Cortex of kidney (tissue), 1 donor: ENCODE measurements at places on chromosomes 12 and 14.

GRCh38 chr14:68226523-68226922 is 406.9 kb downstream of the RAD51B start:
- DNase-seq = no peak

DNA sequence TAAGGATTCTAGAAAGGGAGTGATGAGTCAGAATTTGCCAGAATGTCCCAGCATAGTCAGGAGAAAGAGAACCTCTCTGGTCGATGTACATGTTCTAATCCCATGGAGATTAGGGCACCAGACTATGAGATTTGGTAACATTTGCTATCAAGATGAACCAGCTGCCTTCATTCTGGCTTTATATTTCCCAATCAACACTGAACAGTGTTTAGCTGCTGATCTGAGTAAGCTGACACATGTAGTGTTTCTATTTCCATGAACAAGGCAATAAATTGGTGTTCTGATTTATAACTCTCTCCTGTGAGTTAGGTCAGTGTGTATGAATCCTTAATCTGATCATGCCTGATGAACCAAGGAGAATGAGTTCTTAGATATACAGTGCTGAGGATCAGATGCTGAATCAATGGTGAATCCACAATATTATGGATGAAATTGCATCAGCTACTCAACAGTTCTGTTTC is 158.0 kb upstream of the AMIGO2 start:
- no peak for DNase-seq

GRCh38 chr12:124617615-124618014 is 50.2 kb upstream of the NCOR2 start:
- no peak for DNase-seq

GRCh38 chr12:105296116-105297089 is 34.1 kb upstream of the C12orf75 start:
- DNase-seq = no peak
